Spinal cord (tissue), 10 donors: ENCODE measurements at places on chromosomes 11 and 22.

GRCh38 chr11:14240221-14240620 lies 118.8 kb downstream of the RRAS2 start:
- no peak for DNase-seq

- no peak for DNase-seq
Measured at GRCh38 chr11:57255618-57256017, 18.6 kb upstream of the APLNR start.

DNA sequence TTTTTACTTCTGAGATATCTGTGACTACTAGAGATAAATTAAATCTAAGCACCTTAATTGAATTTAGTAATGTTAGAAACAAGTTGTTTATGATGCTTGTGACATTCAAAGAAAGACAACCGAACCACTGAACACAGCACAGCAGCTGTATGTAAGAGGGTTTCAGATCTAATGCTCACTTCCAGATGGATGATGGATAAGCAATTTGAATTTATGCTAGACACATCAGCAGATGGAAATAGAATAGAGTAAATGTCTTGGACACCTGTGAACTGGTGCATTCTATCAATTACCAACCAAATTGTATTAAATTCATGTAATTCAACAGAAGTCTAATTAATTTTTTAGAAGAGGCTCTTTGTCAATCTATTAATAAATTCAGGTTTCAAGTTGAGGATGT lies 306.3 kb downstream of the CNTN5 start:
- DNase-seq, result no peak

DNA sequence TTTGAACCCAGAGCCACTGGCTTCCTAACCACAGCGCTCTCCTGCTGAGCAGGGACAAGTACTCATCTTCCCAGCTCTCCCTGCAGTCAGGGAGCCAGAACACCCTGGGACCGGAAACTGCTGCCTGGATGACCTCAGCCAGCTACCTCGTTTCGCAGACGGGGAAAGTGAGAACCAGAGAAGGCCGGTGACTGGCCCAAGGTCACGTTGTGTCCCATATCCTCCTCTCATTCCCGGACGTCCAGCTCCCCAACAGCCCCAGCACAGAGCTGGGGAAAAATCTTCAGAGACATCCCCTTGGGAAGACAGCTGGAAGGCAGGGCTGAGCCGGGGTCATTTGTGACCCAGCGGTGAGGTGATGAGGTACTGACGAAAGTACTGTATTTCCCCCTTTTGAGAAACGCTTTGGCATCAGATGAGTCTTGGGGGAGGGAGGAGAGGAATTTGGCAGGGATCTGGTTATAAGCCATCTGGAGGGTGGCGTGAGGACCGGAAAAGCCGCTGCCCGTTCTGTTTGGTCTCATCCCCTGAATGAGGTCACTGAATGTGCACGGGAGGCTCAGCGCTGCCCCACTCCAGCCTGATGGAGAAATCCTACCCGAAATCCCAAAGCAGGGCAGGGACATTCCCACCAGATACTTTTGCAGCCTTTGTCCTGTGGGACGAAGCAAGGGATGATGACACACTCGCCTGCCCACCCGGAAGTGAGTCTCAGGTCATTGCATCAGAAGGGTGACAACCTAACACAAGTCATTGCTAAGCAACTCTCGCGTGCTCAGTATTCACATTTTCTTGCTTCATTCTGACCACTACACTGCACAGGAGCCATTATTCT lies 41.1 kb downstream of the LIF start:
- DNase-seq, result peak; percentile 21

- DNase-seq, result no peak
Measured at GRCh38 chr11:73135346-73136284, 6.5 kb downstream of the FCHSD2 start.

GRCh38 chr11:119912229-119912628 lies 183.2 kb upstream of the NECTIN1 start:
- no peak for DNase-seq

DNA sequence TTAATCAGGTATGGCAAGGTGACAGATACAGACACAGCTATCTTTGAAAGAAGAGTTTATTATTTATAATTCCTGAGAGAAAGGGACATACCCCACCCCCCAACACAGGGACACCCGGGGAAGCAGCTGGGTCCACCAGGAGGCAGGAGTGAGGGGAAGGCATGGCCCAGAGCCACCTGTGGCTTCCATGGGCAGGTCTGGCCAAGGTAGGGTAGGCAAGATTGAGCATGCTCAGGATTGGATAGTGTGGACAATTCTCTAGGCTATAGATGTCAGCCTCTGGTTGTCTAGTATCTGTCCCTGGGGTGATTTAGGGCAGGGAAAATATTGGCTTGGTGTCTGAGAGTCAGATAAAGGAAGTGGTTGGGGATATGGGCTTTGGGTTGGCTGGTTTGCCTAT lies 27.5 kb upstream of the SMIM35 start:
- no peak for DNase-seq

DNA sequence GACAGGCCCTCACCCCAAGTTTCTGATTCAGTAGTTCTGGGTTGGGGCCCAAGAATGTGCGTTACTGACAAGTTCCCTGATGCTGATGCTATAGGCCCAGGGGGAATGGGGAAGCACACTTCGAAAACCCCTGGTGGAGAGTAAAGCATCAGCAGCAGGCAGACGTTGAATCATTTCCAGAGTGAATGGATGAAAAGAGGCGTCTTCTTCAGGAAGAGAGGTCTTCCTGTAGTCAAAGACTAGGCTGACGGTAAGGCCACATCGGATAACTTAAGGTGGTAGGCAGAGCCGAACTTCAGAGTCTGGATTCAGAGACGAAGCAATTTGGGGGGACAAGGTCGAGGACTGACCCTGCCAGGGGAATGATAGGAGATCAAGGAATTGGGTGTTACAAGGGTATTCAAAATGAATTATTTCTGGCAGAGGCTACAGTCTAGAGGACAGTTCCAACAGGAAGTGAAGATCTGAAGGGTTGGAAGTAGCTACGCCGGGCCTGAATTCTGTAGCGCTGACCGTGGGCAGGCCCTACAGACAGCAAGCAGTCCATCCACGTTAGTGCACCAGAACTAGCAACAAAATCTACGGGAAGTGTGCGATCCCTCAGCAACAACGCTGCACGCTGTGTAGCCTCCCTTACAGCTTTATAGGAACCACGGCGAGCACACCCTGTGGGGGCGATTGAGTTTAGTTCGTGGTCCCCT lies 862 bp upstream of the CENATAC start:
- DNase-seq, result no peak

GRCh38 chr22:37529652-37530345 lies 10.6 kb upstream of the CARD10 start:
- DNase-seq, result no peak

DNA sequence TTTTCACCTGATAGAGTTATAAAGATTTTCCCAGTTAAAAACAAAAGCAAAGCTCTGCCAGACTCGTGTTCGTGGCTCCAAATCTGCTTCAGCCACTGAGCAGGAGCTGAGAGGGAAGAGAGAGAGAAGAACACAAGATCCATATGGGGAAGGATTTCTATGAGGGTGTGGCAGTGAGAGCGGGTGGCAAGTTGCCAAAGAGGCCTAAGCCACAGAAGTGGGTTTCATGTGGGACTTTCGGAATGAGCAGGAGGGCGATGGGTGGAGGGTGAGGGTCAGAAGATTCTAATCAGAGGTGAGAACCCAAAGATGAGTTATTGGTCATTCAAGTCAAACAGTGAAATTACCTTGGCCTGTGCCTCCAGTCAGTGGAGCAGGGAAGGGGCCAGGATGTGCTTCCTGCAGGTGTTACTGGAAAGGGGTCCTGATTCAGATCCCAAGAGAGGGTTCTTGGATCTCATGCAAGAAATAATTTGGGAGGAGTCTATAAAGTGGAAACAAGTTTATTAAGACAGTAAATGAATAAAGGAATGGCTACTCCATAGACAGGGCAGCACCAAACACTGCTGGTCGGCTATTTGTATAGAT lies 40.5 kb upstream of the TOP3B start:
- no peak for DNase-seq

DNA sequence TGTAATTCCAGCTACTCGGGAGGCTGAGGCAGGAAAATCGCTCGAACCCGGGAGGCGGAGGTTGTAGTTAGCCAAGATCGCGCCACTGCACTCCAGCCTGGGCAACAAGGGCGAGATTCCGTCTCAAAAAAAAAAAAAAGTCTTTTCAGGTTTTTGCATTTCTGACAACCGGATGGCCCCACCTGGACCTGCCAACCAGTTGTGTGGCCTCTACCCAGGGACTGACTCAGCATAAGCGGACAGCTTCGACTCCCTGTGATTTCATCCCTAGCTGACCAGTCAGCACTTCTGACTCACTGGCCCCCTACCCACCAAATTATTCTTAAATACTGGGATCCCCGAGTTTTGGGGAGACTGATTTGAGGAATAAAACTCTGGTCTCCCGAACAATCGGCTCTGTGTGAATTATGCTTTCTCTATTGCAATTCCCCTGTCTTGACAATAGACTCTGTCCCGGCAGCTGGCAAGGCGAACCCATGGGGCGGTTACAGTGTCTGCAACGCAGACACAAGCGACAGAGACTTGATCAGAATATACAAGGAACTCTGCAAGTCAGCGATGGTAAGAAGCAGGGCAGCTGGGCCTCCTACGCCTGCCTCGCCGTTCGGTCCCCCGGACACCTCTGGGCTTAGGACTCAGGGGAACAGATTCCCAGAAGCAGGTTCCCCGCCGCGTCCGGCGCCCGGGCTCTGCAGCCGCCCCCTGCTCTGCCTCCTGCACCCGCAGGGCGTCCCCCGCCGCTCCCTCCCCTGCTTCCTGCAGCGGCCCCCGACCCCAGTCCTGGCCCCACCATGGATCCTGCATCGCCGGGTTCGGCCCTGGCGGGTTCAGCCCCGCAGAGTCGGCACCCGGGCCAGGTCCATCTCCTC lies 741 bp upstream of the TALDO1 start:
- DNase-seq, result peak; percentile 38

GRCh38 chr11:121452609-121453150 lies at the start of gene SORL1-AS1:
TSS of gene SORL1-AS1 (minus strand) at chr11:121452967.
- peak; percentile 80 for DNase-seq

DNA sequence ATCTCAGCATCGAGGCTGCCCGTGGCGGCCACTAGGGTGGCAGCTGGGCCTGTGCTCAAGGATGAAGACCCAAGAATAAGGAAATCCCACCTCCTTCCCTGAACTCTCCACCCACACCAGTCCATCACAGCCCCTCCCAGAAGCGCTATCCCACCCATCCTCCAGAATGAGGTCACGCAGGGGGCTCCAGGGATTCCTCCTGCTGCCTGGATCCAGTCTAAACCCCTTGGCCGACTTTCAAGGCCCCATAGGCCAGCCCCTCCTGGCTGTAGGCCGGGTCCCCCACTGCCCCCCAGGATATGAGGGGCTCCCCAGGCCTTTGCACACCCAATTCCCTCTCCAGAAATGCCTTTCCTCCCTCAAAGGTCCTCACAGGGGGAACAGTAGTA lies 19.0 kb upstream of the SCGB1A1 start:
- no peak for DNase-seq

GRCh38 chr22:48096411-48096810 lies 1334.0 kb downstream of the TBC1D22A start:
- DNase-seq, result no peak

- no peak for DNase-seq
Measured at GRCh38 chr11:78201096-78201818, 12.5 kb downstream of the USP35 start.

DNA sequence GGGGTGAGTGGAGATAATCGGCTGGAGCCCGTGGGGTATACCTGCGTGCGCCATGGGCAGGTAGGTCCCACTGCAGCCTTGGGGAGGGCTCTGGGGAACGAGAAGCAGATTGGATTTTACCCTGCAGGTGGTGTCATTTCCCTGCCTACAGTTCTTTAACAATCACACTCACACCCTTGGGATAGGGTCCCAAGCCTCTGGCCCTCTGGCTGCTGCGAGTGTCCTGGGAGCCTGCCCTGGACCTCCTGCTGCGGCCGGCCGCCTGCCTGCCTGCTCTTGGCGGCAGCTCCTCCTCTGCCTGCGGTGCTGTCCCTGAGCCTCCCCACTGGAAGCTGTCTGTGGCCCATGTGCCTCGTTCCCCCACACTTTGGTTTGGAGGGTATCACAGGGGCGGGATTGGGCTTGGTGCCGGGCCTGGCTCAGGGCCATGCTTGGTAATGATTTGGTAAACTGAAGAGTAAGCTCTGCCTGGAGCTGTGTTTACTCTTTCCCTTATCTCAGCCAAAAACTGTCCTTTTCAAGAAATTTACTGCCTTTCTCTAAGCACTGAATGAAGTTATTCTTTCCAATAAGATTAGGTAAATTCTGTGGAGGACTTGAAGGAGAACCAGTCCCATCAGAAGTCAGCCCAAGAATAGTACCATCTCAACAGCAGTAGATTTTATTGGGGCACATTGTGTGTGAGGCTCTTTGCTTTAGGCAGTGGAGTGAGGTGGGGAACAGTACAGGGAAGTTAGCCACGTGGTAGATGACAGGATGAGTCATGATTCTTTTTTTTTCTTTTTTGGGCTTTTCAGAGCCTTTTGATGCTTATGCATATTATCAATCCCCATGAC lies 53.7 kb downstream of the TBC1D22A start:
- DNase-seq, result no peak

GRCh38 chr22:50672471-50673230 lies at the start of gene SHANK3:
TSS of gene SHANK3 (plus strand) at chr22:50672823.
- no peak for DNase-seq

DNA sequence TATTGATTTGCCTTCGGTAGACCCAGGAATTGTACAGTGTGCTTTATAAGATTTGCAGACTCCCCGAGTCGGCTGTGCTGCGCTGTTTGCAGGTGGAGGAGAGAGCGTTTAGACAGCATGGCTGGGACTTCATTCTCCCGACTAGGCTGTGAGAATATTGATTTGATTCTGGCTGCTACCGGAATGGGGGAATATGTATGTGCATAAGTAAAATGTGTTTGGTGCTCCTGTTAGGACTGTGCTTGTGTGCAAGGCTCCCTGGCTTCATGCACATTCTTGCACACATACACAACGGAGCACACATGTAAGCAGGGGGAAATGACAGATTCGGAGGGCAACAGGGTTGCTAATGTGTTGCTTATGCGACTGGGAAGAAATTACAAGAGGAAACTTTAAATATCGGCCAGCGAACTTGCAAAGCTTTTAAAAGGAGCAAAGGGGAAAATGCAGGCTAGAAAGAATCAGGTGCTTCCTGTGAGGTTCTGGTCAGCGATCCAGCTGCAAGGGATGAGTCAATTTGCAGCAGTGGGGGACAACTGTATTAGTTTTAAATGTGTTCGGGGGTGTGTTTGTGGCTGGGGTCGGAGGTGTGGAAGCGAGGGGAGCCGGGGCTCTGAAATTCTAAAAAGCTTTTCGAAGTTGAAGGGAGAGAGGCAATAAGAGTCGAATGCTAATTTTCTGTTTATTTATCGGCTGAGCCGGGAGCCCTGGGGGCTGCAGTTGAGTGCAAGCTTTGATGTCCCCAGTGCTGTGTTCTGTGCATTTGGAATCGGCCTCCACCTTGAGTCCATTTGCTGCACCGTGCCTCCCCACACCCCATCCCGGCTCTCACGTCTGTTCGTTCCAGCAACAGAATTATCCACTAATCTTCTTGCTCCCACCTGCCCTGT lies 731 bp downstream of the NTM start:
- no peak for DNase-seq

- DNase-seq, result peak; percentile 87
Measured at GRCh38 chr22:17199003-17199731, 20.1 kb downstream of the ADA2 start.

DNA sequence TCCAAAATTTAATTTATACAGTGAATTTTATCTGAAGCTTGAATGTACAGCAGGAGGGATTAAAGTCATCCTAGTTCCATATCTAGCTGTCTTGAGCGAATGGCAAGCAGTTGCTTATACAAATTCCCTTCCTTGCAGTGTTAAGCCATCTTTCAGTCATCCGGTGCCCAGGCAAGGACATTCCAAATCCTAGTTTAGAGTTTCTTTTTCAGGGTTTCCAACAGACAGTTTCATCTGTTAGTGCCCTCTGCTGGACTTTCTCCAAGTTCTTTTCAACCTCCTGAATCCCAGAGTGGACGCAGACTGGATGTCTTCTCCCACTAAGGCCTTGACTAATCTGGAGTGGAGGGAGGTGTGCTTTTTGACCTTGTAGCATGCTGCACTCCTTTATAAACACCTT lies 45.4 kb downstream of the GRAMD1B start:
- DNase-seq, result no peak
